Sigmoid colon (tissue), 7 donors: ENCODE measurements at places on chromosomes 2 and 18. TPM values are rescaled to one million over a fixed set of nuclear protein-coding genes. Genes with fewer than 3 reads are reported as not detected.

GRCh38 chr2:230944757-230945372, 19.8 kb upstream of the GPR55 start:
- no peak for DNase-seq

GRCh38 chr18:10140461-10141282, 226.9 kb downstream of the VAPA start:
- DNase-seq, result no peak

DNA sequence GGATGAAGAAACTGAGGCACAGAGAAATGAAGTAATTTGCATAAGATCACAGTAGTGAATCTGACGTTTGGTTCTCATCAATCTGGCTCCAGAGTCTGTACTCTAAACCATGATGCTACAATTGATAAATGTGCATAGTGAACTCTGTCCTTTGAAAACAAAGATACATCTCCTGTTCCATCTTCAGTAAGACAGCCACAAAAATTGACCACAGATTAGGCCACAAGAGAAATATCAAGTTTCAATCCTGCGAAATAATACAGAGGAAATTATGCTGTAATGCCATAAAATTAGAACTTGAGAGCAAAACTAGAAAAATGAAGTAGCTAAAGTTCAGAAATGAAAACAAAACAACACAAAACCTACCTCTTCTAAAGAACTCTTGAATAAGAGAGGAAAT, 28.4 kb downstream of the FAM98A start:
- DNase-seq, result no peak

DNA sequence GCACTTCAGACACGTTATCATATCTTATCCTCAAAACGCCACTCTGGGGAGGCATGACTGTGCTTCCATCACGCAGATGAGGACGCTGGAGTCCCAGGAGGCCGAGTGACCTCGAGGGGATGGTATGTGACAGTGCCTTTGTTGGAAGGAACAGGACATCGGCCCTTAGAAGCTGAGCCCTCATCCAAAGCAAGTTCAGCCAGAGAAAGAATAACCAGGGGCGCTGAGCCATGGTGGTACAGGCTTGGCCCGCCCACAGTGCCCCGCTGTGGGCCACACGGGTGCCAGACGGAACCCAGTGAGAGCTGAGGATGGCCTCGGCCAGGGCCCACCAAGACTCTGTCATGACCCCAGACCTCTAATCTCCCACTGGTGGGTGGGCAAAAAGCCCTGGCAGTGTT, 31.3 kb downstream of the HS1BP3 start:
- DNase-seq, result peak; percentile 71

GRCh38 chr2:43776324-43776723, 2.5 kb downstream of the DYNC2LI1 start:
- no peak for DNase-seq

GRCh38 chr2:151632993-151633565, 101.2 kb downstream of the NEB start:
- no peak for DNase-seq

LYG2 gene
- not detected for polyA plus RNA-seq

OBSL1 gene
- 2.8 TPM for polyA plus RNA-seq

PDE1A gene
- polyA plus RNA-seq, result 0.69 TPM
